ENCODE measurements at places on chromosomes 6 and 20.

- no peak for DNase-seq
These were observed 560.3 kb downstream of the BMP2 start for GRCh38 chr20:7327810-7328209.

DNA sequence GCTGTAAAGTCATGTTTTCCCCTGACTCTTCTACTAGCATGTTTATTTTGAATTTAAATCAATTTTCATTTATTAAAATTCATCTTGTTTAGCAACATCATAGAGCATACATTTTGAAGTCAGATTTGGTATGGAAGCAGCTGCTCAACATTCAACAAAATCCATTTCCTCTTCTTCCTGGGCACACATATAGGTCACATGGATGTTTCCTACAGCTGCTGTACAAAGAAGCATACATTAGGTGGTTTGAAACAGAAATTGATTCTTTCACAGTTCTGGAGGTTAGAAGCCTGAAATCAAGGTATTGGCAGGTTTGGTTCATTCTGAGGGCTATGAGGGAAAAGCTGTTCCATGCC is 495.2 kb downstream of the RFPL4B start:
- DNase-seq: no peak

- no peak for DNase-seq
These were observed 27.5 kb downstream of the DAAM2 start for GRCh38 chr6:39819676-39820075.

DNA sequence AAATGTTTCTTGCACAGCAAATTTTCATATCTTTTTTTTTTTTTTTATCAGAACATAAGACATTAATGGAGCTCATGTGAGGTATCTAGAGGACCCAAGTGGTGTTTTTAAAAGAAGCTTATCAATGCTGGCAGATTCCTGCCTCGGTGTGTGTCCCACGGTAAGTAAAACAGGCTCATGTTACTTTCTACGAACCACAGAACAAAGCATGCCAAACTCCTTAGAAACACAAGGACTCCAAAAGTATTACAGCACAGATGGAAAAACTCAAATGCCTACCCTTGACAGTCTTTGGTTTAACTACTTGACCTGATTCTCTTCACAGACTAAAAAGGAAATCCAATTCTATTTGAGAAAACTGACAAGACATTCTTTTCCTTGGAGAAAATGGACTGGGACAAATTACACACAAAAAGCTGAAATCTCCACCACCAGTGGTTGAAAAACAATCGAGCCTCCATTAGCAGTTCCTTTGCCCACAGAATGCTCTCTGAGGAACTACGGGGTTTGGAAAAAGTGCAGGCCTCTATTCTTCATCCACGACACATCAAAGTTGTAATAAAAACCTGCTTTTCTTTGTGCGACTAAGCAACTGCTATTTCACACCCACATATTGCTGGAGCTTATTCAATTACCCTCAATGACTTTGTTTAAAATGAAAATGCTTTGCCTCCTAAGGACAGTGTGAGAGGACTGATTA is 5.4 kb downstream of the METTL24 start:
- no peak for DNase-seq

DNA sequence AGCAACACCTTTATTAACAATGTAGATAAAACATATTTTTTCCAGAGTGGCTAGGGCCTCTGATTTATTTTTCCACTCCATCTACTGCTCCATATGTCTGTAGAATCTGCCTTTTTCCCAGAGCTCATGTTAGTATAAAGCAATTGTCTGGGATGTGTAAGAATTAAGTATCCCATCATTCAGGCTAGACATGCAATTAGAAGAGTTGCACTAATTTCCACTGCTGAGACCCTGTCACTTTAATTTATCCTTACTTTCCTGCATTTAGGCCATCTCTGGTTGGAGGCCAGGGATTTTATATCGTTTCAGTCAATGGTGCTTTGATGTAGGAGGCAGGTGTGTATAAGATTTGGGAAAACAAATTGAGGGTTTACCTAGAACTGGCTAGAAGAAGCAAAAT is 286.1 kb upstream of the POU3F2 start:
- no peak for DNase-seq

DNA sequence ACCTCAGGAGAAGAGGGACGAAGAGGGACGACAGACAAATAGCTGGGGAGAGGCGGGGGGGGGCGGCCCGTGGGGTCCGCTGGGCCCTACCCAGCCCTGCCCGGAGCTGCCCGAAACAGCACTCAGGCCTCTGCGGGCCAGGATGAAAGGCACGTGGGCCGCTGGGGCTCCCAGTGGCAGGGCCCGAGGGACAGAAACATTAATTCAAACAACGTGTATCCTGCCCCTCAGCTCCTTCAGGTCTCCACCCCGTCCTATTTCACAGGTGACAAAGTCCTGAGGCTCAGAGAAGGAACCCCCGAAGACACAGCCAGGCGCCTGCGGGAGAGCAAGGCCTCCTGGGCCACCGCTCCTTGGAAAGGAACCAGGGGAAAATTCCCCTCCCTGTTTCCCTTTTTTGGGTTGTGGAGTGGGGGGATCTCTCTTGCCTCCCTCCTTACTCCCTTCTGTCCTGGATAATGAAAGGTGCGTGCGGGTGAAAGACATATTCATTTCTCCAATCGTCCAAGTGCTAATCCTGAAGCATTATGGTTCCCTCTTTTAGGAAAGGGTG is 93.3 kb downstream of the RNASET2 start:
- DNase-seq: no peak

DNA sequence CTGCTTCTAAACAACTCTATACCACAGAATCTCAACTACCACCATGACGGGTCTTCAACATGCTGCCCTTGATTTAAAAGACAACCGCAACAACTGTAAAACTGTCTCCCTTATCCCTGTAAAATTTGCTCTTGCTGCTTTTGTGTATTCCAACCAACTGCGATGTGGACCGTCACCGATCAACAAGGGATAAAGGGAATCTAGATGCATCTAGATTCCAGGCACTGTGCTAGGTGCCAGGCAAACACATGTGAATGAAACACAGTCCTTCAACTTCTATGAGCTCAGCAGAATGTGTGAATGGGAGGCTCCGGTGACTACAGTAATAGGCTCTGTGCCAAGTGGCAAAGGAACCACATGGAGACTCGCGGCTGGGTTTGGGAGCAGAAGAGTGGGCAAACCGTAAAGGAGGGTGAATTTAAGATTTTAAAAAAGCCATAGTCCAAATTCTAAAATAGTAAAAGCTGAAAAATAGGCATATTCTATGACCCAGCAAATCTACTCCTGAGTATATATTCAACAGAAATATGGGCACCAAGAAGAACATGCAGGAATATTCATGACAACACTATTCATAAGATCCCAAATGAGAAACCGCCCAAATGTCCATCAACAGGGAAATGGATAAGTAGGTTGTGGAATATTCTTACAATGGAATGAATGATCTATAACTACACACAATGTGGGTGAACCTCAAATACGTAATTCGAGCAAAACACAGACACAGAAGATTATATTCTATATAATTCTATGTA is 3.7 kb upstream of the PRND start:
- no peak for DNase-seq

DNA sequence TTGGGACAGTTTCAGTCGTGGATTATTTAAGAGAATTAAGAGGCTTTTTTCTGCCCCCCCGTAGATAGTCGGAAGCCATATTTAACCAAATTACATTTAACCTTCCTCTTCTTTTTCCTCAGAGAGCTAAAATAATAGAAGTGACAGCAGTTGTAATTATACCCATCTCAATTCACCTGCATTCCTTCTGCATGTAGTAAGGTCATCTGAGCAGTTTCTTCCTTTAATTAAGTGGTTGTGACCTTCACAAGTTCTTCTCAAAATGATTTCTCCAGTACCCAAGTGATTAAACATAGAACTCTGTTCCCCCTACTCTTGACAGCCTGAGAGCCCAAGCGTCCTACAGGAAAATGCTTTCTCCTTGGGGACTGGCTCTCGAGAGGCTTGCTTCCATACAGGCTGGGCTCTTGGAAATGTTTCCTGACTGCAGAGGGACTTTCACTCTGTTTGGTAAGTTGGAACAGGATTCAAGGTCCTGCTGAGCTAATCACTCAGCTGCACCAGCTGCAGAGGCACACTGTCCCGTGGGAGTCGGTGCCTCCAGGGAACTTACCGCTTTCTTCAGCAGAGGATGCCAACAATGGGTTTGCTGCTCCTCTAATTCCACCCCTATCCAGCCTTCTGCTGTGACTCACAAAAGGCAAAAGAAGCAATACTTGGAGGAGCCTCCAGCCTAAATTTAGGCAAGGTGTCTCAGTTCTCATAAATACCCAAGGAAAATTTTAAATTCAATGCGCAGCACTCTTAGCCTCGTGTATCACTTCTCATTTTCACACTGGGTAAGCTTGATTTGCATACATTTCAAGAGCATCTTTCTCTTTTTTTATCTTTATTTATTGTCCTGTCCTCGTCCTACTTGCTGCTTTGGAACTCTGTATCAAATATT is 414.9 kb downstream of the KIF16B start:
- no peak for DNase-seq

DNA sequence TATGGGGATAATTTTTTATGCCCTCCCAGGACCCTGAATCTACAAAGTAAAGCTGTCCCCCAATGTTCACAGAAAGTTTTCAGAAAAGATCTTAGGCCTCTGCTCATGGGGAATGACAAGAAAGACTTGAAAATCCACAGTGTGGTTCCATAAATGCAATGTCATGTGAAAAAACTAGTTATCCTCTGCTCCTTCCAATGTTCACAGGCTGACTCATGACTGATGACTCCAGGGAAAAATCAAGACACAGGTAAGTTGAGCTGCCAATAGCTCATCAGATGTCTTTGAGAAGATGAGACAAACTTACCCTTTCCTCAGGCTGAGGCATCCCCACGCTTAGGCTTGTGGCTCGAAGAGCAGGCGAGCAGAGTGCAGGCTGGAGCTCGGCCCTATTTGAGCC is 14.8 kb upstream of the BCLAF1 start:
- no peak for DNase-seq

- DNase-seq: no peak
These were observed 1.1 kb downstream of the SLC22A23 start for GRCh38 chr6:3455569-3456394.

DNA sequence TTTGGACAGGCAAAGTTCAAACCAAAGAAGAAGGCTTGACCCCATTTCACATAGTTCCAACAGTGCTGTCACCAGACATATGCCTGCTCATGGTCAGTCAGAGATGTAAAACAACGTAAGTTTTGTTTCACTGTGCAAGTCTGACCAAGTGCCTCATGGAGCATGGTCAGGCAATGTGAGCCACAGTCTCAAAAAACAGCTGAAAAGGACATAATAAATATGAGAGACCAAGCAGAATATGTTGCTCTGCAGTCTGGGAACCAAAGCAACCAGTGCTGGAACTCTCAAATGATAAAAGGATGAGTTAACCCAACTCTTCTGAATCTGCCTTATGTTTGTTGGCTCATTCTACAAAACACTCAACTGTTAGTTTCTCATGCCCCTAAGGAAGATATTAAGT is 39.9 kb upstream of the DST start:
- DNase-seq: no peak

DNA sequence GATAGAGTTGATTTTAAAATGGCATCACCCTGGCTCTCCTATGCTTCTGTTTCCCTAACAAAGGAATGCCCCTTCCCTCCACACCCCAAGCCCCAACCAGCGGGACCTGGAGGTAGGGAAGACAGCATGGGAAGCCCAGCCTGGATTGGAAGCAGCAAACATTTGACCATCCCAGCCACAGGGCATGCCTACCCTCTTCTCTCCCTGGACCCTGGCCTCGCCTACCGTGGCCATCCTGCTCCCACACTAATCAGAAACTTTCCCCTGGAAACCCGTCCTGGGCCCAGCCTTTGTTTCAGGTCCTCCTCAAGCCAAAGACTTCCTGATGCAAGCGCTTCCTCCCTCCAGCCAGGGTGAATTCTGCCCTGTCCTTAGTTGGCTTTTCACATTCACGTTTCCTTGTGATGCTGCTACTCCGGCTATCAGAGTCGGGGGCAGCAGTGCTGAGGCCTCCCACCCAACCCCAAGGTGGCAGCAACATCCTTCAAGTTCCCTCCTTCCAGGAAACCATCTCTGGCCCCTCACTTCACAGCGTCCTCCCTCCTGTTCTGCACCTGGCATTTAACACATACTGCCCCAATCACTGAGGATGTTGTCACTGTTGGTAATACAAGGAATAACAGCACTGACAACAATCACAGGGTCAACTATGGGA is 18.2 kb upstream of the ANGPT4 start:
- DNase-seq: no peak

DNA sequence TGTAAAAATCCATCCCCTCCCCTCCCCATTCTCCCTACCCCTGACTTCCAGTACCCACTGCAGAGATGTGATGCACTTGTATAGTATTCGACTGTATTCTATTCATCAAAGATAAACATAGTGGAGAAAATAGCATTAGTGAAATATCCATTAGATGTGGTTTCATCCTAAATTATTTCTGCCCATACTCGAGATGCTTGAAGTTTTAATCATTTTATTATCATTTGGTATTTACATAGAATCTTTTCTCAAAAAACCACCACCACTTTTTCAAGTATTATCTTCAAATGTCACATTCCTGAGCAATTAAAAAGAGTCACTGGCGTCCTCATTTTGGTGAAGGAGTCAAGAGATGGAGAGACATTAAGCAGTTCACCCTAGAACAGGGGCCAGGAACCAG is 181.9 kb downstream of the HAO1 start:
- no peak for DNase-seq

GRCh38 chr6:57017069-57017468 is 29.4 kb upstream of the KIAA1586 start:
- no peak for DNase-seq

GRCh38 chr20:38995536-38996044 is 33.4 kb downstream of the DHX35 start:
- no peak for DNase-seq

DNA sequence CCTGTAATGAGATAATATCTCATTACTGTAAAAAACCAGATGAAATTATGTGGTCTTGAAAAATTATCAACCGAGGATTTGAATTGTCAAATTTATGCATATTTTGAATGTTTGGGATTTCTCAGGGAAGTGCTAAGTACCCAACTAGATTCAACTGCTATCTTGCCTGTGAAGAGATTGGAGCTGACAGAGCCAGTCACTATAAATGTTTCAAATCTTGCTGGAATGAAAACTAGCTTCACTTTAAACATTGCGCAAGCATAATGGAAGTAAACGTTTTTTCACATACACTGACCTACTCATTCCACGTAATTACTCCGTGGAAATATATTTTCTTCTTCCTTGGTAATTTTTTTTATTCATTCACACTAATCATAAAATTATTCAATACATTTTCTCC is 46.7 kb downstream of the TMEM170B start:
- DNase-seq: no peak

DNA sequence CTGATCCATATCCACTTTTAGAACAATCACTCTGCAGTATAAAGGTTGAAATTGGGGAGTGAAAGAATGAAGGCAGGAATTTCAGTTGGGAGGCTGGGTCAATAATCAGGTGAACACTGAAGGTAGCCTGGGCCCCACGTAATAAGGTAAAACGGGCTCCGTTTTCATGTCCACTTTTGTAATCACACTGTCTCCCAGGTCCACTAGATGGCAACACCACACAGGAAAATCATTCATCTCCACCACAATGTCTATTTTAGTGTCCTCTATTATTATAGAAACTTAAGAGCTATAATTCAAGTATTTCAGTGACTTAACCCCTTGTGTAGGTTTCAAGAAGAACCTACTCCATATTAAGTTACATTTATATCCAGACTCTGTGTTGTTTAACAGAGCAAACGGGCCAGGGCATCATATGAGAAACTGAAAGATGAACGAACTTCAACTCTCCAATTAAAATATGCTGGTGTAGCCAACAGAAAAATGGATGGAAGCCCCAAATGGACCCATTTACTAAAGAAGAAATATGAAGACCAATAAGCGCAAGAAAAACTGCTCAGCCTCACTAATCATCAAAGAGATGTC is 45.9 kb upstream of the MC3R start:
- DNase-seq: no peak

- no peak for DNase-seq
These were observed 133.1 kb downstream of the ALDH8A1 start for GRCh38 chr6:134816780-134817179.

Measured in activated T-helper 1 cell treated with anti-CD3 and anti-CD28 coated beads, Interleukin-12 subunit alpha, Interleukin-12 subunit beta, Interleukin-2, Interleukin-4 antibody, amounts not matched to agents 30 ng/mL and 10 ng/mL and 1 ng/mL, durations not matched to agents 14 hours and 24 hours and 36 hours (primary cell).